ENCODE measurements at places on chromosomes 7 and 10. TPM values are rescaled to one million over a fixed set of nuclear protein-coding genes. Genes with fewer than 3 reads are reported as not detected.

DNA sequence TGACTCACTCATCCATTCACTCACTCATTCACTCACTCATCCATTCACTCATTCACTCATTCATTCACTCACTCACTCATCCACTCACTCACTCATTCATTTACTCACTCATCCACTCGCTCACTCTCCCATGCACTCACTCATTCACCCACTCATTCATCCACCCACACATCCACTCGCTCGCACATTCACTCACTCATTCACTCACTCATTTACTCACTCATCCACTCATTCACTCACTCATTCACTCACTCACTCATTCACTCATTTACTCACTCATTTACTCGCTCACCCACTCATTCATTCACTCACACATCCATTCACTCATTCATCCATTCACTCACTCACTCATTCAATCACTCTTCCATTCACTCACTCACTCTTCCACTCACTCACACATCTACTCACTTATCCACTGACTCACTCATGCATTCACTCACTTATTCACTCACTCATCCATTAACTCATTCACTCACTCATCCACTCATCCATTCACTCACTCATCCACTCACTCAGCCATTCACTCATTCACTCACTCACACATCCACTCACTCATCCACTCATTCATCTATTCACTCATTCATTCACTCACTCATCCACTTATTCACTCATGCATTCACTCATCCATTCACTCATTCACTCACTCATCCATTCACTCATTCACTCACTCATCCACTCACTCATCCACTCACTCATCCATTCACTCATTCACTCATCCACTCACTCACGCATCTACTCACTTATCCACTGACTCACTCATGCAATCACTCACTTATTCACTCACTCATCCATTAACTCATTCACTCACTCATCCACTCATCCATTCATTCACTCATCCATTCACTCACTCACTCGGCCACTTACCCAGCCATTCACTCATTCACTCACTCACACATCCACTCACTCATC is 74.0 kb downstream of the CARD11 start:
- DNase-seq: no peak

DNA sequence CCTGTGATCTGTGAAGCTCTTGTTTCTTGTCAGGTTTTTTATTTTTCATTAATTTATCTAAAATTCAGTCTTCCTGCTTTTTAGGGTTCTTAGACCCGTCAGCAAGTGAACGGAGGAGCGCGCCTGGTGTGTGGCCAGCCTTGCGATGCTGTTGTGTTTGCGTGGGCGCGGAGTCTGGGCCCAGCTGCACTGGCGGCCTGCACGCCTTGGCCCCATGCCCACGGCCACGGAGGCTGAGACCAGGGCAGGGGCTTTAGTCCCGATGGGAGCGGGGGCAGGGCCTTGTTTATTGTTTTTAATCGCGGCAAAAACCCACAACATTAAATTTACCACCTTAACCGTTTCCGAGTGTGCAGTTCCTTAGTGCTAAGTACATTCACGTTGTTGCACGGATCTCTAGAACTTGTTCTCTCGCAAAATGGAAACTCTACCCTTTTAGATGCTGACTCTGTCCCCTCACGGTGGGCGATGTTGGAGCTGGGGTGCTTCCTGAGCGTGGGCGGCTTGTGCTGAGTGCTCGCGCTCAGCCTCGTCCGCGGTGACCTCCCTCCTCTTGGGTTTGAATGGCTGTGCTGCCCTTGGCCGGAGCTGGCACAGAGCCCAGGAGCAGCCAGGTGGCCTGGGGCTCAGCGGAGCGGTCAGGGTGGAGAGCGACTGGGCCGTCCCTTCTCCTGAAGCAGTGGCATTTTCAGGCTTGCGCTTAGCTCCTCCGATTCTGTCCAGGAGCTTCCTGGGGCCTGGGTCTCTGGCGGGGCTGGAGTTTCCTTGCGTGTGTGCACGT is 69.1 kb downstream of the INPP5A start:
- DNase-seq: no peak

Gene C10orf105
- total RNA-seq: not detected

DNA sequence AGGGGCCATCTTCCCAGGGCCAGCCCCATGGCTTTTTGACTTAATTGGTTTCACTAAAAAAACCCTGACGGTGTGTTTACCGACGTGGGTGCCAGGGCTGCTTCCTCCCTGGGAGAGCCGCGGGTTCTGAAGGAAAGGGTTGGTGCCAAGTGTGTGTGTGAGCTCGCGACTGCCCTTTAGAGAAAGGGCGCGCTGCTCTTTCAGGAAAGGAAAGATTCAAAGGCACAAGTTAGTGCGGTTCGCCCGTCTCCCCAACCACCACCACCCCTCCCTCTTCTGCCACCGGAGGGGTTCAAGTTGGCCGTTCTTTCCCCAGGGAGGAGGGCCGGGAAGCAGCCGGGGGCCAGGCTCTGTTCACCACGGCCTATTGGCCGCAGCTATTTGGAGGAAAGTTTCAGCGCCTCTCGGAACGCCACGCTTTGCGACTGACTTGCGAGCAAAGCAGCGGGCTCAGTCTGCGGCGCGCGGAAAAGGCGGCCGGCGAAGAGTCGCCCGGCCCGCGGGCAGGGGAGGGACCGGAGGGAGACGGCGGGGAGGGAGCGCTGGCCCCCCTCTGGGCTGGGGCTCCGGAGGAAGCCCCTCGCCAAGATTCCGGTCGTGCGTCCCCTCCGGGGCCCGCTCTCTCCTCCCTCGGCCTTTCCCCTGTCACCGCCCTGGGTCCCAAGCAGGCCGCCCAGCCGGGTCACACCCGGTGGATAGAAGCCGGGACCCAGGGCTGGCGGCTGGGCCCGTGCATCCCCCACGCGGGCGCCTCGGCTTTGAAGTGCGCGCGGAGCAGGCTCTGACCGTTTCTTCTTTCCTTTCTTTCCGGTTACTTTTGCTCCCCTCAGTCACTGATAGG is 165.9 kb upstream of the PPP1R3A start:
- no peak for DNase-seq

- DNase-seq: no peak
Observed at GRCh38 chr7:73895626-73896025, 34.7 kb downstream of the TMEM270 start.

DNA sequence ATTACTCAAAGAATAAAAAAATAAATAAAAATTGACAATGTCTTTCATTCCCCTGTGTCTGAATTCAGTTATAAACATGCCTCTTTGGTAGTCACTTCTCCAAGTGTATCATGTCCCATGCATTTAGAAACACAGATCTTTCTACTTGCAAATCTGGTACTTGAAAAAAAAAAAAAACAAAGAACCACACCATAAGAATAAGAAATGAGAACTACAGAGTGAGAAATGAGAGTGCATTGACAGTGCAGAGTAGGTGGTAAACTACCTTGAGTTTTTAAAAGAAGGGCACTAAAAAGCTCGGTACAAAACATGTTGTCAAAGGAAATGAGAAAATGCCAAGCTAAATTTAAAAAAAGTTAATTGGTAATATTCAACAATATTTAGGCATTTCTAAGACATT is 123.0 kb downstream of the GPR85 start:
- DNase-seq: no peak

Gene SRPK2
- 47.1 TPM for total RNA-seq

DNA sequence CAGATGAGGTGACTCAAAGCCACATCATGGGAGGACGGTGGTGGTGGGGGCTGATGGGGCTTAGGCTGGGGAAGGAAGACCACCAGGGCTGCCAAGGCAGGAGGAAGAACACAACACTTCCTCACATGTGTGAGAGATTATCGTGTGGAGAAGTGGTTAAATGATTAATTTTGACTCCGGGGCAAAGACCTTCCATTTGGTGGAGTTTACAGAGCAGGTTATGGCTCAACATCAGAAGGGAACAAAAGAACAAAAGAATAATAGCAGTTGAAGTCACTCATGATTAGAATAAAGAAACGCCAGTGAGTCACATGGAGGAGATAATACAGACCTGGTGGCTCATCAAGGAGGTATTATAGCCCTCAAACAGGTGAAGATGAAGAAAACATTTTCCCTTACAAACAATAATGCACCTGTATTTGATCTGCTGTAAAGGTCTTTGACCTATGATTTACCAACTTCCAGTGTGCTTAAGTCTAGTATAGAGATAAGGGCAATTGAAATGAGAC is 170.1 kb downstream of the PKD1L1 start:
- no peak for DNase-seq

GRCh38 chr10:130049244-130049643 is 61.4 kb downstream of the C10orf143 start:
- no peak for DNase-seq

GRCh38 chr7:128197989-128198580 is 43.0 kb upstream of the LEP start:
- DNase-seq: no peak

Gene NPY
- total RNA-seq: not detected

Gene MYOZ1
- 2.1 TPM for total RNA-seq

Gene CADPS2
- not detected for total RNA-seq

Data from HFFc6 (cell line).